ENCODE measurements at places on chromosomes 16 and 17. TPM values are rescaled to one million over a fixed set of nuclear protein-coding genes. Genes with fewer than 3 reads are reported as not detected.

DNA sequence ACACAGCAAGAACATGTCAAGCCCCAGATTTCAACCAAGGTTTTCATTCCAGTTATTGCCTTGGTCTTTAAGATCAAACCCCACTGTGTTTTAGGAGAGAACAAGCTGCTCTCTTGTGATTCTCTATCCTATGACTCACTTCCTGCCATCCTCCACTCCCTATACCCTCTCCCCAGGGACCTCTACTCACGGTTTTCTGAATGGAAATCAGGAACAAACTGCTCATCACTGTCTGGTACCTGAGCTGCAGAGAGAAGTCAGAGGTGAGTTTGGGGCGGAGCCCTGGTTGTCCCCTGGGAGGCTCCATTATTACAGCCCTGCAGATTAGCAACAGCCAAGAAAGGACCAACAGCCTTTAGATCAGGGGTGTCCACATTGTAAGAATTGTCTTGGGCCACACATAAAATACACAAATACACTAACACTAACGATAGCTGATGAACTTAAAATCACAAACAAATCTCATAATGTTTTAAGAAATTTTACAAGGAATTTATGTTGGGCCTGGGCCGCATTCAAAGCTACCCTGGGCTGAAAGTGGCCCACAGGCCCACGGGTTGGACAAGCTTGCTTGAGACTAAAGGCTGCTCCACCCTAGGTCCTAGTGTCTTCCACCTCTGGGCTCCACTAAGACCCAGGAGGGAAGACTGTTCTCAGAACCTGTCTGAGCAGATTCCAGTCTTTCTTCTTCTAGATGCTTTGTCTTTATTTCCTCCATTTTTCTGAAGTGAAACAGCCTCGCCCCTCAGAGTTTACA, 9.7 kb downstream of the ETV4 start:
- DNase-seq = no peak

DNA sequence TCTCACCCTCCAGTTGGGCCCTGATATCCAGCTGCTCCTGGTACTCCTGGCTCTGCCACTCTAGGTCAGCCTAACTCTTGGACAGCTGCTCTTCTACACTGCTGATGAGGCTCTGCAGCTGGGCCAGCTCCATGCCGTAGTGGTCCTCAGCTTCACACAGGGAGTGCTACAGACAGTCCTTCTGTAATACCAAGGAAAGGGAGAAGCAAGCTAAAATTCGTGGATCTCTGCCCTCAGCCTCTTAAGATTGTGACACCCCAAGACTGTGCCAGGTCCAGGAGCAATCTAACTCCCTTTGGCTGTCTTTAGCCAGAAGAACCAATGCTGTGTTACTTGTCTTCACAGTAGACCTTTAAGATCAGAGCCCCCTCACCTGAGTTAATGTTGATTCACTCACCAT, 7.7 kb upstream of the KRT38 start:
- DNase-seq = no peak

GRCh38 chr16:23081675-23082119, 67.6 kb downstream of the USP31 start:
- DNase-seq = no peak

- no peak for DNase-seq
Observed at GRCh38 chr16:35724551-35724950, 2265.1 kb downstream of the TP53TG3F start.

The GRAPL gene
- total RNA-seq = 17.9 TPM

DNA sequence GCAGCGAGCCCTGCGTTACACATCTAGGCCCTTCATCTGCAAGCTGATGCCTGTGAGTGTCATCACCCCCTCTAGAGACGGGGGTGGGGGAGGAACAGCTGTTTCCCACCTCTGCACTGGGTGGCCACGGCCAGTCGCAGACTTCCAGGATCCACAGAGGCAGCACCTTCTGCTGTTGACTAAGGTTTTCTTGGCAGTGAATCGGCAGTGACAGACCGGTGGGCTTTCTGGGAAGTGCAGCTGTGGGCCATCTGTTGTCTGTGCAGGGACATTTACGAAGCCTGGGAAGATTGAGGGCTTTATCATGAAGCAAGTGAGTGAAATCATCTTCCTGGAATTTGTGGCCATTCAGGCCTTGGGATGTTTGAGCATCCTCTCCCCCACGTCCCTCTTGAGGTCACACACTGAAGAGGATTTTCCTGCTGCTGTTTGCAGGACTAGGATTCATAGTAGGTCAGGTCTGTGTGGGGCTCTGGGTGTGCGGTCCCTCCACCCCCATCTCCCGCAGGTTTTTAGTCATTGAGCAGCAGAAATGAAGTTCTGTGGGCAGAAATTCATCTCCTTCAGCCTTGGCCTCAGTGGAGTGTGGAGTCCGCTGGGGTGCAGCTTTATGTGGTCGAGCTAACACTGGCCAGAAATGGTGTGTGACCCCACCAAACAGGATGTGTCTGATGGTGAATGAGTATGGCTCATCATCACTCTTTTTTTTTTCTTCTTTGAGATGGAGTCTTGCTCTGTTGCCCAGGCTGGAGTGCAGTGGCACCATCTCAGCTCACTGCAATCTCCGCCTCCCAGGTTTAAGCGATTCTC, 12.0 kb downstream of the PGS1 start:
- no peak for DNase-seq

DNA sequence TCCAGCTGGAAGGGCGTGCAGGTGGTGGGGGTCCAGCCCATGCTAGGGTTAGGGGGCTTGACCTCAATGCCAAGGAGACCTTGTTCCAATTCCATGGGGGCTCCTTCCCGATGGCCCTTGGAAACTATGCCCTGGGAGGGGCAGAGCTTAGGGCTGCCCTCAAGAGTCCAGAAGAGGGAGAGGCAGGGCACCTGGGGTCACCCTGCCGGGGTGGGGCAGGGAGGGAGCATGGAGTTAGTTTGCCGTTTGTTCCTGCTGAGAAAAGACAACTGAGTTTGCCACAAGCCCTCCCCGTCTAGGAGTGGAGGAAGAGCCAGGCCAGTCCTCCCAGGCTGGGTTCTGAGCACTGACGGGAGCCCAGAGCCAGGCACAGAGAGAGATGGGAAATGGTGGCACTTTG, 21.4 kb downstream of the MMP15 start:
- no peak for DNase-seq

The HLF gene
- total RNA-seq = 0.67 TPM

- DNase-seq = no peak
Observed at GRCh38 chr17:75927286-75927922, 13.4 kb downstream of the FBF1 start.

DNA sequence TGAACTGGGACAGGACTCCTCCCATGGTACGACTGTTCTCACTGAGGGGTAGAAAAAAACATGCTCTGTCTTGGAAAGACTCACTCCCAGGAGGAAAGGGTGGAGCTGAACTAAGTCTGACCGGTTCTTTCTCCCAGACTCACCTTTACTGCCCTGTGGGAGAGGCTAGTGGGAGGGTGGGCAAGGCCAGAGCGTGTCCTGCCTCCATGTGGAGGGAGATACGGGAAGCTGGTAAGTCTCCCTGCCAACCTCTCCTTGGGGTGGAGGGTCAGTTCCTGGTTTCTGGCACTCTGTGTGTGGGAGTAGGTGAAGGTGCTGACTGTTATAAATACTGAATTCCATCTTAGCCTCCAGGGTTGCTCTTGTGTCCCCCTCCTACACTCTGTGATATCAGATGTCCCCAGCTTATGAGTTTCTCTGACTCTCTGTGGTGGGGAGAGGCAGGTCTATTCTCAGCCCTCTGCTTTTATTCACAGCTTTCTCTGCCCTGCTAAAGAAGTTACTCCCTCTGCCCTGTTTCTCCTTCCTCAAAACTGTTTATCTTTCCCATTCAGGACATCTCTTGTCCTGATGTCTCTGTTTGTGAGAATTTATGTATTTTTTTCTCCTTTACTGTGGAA, 26.9 kb upstream of the FAM20A start:
- DNase-seq = no peak

- DNase-seq = no peak
Observed at GRCh38 chr17:34798581-34798980, 162.7 kb downstream of the CCT6B start.

DNA sequence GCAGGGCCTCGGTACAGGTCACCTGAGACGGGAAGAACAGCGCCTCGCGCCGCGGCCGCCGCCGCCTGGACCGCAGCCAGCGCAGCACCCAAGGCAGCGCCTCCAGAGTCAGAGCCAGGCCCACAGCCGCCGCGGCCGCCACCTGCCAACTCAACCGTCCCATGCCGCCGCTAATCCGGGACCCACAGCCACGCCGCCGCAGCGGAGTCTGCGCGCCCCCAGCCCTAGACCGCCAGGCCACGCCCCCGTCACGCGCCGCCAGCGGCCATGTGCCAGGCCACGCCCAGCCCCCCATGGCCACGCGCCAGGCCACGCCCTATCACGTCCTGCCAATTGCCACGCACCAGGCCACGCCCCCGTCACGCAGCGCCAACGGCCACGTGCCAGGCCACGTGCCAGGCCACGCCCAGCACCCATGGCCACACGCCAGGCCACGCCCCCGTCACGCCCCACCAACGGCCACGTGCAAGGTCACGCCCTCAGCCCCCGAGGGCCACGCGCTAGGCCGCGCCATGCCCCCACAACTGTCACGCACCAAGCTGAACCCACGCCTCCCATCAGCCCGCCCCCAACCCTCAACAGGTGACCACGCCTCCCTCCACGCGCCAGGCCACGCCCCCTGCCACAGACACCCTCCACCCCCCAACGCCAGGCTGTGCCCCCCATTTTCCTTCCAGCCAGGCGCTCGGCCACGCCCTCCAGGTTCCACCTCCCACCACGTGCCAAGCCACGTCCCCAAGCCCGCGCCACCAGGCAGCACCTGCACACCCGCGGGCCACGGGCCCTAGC, at the start of gene PLD6:
Gene PLD6, minus strand, starts transcription at position 210 of the 789 bp plus-strand sequence. Its CDS starts 47 bp downstream, at position 163.
- peak; percentile 89 for DNase-seq

The CDH16 gene
- total RNA-seq = not detected

DNA sequence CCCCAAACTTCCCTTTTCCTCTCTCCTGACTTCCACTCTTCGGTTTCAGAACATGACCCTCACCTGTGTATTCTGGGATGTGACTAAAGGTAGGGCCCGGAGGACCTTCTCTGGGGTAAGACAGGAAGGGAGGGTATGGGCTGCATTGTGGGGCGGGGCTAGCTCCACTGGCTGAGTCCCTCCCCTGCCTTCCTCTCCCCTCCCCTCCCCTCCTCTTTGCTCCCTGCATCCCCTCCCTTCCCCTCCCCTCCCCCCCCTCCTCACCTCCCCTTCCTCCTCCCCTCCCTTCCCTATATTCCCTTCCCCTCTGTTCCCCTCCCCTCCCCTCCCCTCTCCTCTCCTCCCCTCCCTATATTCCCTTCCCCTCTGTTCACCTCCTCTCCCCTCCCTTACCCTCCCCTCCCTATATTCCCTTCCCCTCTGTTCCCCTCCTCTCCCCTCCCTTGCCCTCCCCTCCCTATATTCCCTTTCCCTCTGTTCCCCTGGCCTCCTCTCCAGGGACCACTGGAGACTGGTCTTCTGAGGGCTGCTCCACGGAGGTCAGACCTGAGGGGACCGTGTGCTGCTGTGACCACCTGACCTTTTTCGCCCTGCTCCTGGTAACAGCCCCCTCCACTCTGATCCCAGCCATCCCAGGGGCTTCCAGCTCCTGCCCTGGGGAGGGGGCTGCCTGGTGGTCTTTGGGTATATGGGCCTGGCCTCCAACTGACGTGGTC, 11.8 kb downstream of the ADGRG3 start:
- DNase-seq = no peak

DNA sequence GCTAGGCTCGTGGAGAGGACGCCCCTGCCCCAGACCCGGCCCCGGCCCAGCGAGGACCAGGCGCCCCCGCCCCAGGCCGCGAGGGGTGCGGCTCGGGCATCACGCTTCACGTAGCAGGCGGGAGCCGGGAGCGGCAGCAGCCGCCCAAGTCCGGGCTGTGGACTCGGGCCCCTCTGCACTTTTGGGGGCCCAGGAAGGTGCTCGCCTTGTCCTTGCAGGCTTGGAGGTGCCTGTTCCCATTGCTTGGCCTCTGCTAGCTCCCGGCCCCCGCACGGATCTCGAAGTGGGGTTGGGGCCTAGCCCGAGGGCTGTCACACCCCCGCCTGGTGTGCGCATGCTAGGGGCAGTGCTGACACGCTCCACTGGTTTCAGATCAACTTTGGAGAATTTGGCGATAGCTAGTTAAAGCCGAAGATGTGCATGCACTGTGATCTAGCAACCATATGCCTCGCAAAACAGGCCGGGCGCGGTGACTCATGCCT, 55.7 kb downstream of the WSB1 start:
- DNase-seq = no peak

DNA sequence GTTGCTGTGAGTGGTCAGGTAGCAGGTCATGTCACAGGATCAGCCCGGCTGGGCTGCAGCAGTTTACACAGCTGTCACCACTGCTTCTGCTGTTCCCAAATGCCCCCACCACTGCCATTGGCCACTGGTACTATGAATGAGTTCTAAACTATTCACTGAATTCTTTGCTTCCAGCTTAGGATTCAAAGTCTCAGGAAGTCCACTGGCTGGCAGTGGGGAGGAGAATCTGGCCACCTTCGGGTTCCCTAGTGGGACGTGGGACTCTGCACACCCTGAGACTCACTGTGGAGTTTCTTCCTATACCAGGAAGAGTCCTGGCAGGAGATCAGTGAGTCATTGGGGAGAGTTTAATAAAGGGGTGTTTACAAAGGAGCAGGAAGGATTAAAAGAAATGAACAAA, 6.9 kb downstream of the MT1X start:
- no peak for DNase-seq

GRCh38 chr16:9139965-9140364, 48.5 kb downstream of the HAPSTR1 start:
- DNase-seq = no peak

The PIRT gene
- not detected for total RNA-seq

The GPATCH8 gene
- total RNA-seq = 56.8 TPM

DNA sequence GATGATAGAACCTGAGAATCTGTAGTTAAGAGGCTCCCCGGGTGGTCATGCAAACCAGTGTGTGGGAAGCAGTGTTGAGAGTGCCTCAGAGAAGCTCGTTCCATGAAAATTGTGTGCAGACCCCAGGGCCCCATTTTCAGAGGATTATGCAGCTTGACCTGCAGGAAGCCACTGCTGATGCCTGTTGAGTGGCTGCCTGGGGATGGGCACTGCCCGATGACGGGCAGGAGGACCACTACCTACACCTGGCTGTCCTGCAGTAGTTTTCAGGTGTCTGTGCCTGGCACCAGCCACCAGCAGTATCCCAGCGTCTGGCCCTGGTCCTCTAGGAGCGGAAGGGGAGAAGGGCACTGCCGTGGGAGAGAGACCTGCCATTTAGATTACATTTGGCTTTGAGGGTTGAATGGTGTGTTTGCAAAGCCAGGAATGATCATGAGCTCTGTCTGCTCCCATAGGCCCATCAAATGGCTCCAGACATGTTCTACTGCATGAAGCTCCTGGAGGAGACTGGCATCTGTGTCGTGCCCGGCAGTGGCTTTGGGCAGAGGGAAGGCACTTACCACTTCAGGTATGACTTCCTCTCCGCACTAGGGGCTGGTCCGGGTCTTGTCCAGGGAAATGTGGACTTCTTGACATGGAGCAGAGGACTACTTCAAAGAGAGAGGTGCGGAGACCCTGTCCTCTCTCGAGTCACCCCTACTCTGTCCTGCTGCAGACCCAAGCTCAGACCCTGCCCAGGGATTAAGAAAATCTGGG, 42.5 kb downstream of the GPT2 start:
- DNase-seq = no peak

The NTN3 gene
- total RNA-seq = not detected
